ENCODE measurements at places on chromosomes 1 and 21.

DNA sequence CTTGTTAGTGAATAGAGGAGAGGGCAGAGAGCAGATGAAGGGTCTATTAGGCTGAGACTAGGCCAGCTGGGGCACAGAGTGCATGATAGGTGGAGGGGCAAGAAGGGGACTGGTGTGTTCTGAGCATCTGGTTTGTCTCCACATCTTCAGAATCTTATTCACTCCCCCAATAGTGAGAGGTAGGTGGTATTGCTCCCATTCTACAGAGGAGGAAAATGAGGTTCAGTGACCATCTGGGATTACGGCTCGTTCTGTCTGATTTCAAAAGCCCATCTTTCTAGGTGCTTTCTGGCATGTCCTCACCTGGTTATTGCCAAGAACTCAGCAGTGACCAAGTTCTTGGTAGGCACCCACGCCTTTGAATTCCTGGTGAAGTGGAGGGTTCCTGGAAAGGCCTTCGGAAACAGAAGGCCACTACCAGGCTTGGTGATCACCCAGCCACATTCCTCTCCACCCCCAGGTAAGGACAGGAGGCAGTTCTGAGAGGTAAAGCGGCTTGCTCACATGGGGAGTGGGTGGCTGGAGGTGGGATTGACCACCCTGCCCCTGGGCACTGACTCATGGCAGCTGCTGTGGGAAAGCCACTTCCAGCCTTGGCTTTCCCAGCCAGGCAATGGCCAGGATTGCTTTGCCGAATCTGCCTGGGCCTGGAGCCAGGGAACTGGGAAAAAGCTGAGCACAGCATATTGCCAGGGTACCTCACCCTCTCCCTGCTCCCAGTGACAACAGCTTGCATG lies 18.8 kb upstream of the CITED4 start:
- no peak for DNase-seq

DNA sequence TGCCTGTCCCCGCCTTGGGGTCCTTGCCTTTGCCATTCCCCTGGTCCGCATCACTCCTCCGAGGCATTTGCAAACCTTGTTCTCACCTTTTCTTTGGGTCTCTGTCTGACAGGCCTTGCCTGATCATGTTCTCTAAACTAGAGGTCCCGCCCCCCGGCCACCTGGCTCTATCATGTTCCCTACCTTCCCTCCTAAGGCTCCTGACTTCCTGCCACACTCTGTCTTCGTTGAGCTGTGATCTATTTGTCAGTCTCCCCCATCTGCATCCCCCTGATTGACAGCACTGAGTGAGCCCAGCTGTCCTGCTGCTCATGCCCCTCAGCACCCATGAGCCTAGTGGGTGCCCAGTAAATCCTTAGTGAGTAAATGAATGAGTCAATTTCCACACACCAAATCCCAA lies 22.8 kb downstream of the ERG start:
- DNase-seq = no peak

- DNase-seq = no peak
Measured at GRCh38 chr1:41419584-41420295, 58.5 kb downstream of the FOXO6 start.

DNA sequence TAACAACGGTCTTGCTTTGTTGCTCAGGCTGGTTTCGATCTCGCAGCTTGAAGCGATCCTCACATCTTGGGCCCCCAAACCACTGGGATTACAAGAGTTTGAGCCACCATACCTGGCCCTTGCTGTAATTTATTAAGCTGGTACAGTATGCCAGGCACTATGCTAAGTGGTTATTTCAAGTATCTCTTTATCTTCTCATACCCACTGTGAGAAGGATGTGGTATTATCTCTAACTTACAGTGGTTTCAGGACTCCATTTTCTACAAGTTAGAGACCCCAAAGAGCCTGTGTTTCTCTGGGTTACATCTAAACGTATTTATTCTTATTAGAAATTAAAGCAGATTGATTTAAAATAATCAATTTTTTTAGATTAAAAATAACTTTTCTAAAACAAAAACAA lies 8.1 kb upstream of the ST3GAL3 start:
- DNase-seq = no peak

GRCh38 chr1:63506782-63507181 lies 16.2 kb downstream of the ITGB3BP start:
- no peak for DNase-seq

- DNase-seq = no peak
Measured at GRCh38 chr21:40146216-40146837, 279.1 kb downstream of the PCP4 start.

All from stimulated activated effector memory CD8-positive, alpha-beta T cell treated with anti-CD3 and anti-CD28 coated beads, Interleukin-12 subunit alpha, Interleukin-12 subunit beta, amount 100 ng/mL, for 72 hours (primary cell).